Smooth muscle cell of the umbilical artery (primary cell): ENCODE measurements at places on chromosomes 1 and 21. TPM values are rescaled to one million over a fixed set of nuclear protein-coding genes. Genes with fewer than 3 reads are reported as not detected.

Gene ITLN1
- not detected in 2 replicates for total RNA-seq

Gene C1QTNF12
- total RNA-seq: 0.92 and 1.5 TPM in 2 replicates

Gene CACNA1S
- not detected in 2 replicates for total RNA-seq

Gene OR2G6
- not detected in 2 replicates for total RNA-seq

Gene RRAGC
- 30.6 and 32.1 TPM in 2 replicates for total RNA-seq

Gene FAM110D
- total RNA-seq: not detected in 2 replicates

Gene IVL
- total RNA-seq: 1.1 TPM in 1 of 2 replicates, not detected in the other

Gene GJA4
- total RNA-seq: 0.09 TPM in 1 of 2 replicates, not detected in the other

Gene GRIK3
- total RNA-seq: not detected in 2 replicates

Gene IQGAP3
- 1.5 and 14.8 TPM in 2 replicates for total RNA-seq

Gene POU3F1
- total RNA-seq: 0.09 TPM in 1 of 2 replicates, not detected in the other

Gene KRTAP13-1
- not detected in 2 replicates for total RNA-seq

Gene NR0B2
- not detected in 2 replicates for total RNA-seq

Gene LY9
- total RNA-seq: not detected in 2 replicates

Gene PROX1
- total RNA-seq: under 0.01 and 0.51 TPM in 2 replicates

Gene LHX8
- total RNA-seq: not detected in 2 replicates

Gene OR2T29
- not detected in 2 replicates for total RNA-seq
